ENCODE measurements at places on chromosomes 16 and 17.

DNA sequence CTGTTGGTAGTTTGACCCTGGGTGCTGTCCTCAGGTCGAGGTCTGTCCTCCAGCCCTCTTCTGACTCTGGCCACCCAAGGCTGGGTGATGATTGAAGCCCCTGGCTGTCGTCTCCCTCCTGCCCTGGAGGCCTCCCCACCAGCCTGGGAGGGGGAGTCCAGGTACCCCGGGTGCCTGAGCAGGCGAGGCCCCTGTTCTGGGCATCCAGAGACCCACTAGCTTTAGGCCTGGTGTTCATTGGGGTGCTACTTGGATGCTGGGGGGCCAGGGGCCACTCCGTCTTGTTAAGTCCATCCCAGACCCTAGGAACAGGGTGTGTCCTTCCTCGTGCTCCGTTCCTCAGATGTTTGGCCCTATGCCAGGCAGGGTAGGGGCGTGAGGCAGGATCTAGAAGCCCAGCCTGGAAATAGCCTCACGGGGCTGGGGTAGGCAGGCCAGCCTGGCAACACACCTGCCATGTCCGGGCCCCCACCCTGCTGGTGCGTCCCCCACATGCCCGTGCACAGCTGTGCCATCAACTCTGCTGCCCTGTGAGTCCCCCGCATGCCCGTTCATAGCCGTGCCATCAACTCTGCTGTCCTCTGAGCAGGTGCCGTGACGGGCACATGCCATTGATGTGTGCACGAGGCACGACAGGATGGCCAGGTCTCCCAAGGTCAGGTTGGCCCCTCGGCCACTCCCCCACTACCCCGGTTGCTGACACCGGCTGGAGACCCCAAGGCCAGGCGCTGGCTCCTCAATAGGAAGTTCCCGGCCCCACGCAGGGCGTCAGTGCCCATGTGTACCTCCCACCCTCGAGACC, 36.9 kb downstream of the GINS2 start:
- no peak for DNase-seq

- DNase-seq, result no peak
Observed at GRCh38 chr17:81339191-81339533, 44.1 kb upstream of the SLC38A10 start.

- no peak for DNase-seq
Observed at GRCh38 chr16:24610416-24610755, 71.0 kb downstream of the RBBP6 start.

- no peak for DNase-seq
Observed at GRCh38 chr17:78317794-78318400, 42.0 kb downstream of the SOCS3 start.

DNA sequence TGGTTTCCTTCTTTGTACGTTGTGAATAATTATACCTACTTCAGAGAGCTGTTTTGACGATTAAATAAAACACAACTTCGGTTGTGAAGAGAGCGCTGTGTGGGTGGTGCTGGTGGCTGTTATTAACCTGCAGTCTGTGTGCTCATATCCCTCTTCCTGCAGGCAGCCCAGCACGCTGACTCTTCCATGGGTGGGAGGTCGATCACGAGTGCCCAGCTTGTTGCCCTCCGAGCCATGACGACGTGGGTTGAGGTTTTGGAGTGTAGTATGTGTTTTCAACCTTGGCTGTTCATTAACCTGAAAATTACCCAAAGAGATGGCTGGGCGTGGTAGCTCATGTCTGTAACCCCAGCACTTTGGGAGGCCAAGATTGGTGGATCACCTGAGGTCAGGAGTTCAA, 11.3 kb upstream of the GCSH start:
- no peak for DNase-seq

GRCh38 chr16:23829454-23829853, 6.3 kb upstream of the PRKCB start:
- no peak for DNase-seq

GRCh38 chr17:61750656-61751055, 112.7 kb downstream of the BRIP1 start:
- no peak for DNase-seq

GRCh38 chr16:82881516-82881915, 254.7 kb downstream of the CDH13 start:
- DNase-seq, result no peak

- DNase-seq, result no peak
Observed at GRCh38 chr16:8569650-8570346, 20.5 kb downstream of the TMEM114 start.

- no peak for DNase-seq
Observed at GRCh38 chr17:80432961-80433550, 18.1 kb downstream of the ENDOV start.

GRCh38 chr17:57980522-57980921, 7.5 kb downstream of the VEZF1 start:
- DNase-seq, result no peak

GRCh38 chr17:75403131-75403530, 2.3 kb downstream of the GRB2 start:
- no peak for DNase-seq

DNA sequence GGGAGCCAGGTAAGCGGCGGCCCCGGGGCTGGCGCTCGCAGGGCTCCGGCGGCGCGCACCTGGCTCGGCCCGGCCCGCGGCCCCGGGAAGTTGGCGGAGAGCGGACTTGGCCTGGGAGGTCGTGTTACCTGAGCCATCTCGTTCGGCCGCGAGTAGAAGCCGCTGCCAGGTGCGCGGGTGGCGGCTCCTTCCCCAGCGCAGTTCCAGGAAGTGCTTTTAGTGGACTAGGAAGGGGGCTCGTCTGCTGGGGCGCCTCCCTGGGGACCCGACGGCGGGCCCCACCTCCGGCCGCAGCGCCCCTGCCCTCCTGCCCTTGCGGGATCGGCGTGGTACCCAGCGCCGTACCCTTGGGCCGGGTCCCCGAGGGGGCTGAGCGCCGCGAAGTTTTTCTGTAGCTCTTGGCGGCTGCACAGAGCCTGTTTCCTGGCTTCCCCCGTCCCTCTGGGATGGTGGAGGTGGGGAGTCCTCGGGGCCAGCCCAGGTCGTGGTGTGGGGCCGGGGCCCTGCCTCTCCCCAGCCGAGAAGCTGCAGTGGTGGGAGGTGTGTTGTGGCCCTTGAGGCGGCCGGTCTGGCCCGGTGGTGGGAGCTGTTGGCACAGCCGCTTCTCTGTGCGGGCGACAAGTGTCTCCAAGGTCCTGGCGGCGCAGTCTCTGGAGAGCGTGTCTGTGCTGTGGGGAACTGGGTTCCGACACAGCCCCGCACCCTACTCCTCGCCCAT, 96.9 kb downstream of the RAB11FIP4 start:
- DNase-seq, result no peak

DNA sequence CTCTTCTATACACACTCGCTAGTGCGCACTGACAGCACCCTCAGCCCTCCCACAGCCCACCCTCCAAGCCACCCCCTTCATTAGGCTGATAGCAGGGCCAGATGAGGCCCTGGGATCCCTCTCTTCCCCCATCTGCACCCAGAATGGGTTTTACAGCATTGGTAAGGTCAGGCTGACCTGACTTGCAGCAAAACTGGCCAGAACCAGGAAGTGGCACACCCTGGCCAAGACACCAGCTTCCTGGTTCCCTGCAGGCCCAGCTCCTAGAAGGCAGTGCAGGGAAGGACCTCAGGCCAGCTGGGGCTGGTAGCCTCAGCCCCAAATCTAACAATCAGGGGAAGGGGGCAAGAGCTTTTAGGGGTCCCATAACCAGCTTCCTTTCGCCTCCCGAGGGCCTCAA, 50.0 kb upstream of the MRPS23 start:
- DNase-seq, result no peak

DNA sequence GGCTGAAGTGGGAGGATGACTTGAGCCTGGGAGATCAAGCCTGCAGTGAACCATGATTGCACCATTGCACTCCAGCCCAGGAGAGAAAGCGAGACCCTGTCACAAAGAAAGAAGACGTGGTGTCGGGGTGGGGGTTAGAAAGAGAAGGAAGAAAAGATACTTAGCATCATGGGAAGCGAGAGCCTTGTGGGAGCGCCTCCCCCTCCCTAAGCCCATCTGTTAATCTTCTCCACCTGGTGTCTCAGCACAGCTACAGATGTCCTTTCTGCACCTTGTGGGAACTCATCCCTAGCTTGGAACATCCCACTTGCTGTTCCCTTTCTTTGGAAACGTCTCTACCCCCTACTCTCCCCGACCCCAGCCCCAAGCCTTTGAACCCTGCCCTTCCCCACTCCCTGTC, 6.0 kb downstream of the ZNF688 start:
- no peak for DNase-seq

- no peak for DNase-seq
Observed at GRCh38 chr17:18917506-18918032, 34.4 kb upstream of the SLC5A10 start.

DNA sequence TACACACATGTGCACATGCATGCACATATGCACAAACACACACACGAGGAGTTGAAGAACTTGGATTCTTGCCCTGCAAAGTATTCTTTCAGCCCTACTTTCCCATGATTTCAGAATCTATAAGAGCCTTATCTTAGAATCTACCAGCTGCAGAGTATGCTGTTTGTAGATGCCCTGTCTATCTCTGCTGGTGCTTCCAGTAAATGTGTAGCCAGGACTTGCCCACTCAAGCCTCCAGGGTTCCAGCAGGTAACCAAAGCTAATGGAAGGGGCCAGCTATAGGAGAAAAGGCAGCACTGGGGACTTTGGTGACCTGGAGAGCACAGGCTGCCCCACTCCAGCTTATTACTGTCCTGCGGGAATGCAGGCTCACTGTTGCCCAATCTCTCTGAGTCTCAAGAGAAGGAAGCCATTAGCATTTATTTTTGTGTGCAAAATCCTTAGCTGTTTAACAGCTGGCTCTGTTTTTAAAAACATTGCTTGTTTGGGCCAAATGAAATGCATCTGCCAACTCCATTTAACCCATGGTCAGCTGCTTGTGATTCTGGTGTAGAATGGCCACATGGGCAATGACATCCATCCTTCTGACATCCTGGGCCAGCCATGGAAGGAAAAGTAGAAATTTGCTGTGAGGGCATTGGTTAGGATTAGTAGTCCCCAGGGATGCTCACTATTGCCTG, 28.6 kb upstream of the XYLT1 start:
- DNase-seq, result no peak

DNA sequence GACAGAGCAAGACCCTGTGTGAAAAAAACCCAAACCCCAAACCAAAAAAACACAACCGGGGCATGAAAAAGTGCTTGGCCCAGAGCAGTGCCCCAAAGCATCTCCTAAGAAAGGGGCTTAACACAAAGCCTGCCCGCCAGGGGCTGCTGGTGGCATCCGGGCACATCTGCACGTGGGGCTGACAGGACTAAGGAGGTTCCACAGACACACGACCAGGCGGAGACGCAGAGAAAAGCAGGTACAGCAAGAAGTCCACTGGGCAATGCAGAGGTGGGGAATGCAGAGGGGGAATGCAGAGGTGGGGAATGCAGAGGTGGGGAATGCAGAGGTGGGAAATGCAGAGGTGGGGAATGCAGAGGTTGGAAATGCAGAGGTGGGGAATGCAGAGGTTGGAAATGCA, 109.2 kb downstream of the ZNF778 start:
- DNase-seq, result no peak

GRCh38 chr16:64627781-64628180, 494.1 kb downstream of the CDH11 start:
- DNase-seq, result no peak

GRCh38 chr17:69098625-69099024, 37.9 kb upstream of the ABCA9 start:
- DNase-seq, result no peak

GRCh38 chr17:21512307-21513011, 136.3 kb downstream of the KCNJ12 start:
- no peak for DNase-seq

DNA sequence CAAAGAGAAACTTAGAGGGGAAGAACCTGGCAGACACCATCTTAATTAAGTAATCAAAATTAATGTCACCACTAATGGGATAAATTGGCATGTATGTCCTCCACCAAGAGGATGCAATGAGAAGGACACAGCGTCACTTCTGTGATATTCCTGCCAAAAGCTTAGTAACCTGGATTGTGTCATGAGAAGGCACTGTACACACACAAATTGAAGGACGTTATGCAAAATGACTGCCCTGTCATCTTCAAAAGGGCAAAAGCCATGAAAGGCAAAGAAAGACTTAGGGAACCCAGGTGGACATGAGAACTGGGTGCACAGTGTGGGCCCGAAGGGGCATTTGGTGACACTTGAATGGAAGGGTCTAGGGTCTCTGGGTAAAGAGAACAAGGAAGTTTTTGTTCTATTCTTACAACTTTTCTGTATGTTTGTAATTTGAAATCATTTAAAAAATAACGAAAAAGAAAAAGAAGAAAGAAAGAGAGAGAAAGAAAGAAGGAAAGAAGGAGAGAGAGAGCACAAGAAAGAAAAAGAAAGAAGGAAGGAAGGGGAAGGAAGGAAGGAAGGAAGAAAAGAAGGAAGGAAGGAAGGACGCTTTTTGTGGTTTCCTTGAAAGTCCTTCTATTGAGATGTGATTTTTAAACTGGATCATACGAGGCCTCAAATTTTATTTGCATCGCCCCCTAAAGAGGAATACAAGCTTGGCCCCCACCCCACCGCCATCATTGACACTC, 4.0 kb upstream of the APOH start:
- DNase-seq, result no peak

DNA sequence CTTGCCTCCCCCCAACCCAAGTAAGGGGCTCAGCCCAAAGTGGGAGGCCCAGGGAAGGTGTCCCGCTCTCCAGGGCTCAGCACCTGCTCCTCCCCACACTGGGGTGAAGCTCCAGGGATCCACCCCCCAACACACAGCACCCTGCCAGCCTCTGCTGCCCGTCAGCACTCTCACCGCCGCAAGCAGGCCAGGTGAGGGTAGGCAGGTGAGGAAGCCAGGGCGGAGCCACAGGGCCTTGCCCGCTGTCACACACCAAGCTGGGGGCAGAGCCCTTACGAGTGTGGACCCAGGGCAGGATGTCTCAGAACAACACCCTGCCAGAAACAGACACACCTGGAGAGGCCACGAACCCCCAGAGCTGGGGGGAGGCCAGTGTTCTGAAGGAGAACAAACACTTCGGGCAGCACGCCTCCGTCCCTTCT, 19.5 kb downstream of the PLLP start:
- DNase-seq, result no peak

DNA sequence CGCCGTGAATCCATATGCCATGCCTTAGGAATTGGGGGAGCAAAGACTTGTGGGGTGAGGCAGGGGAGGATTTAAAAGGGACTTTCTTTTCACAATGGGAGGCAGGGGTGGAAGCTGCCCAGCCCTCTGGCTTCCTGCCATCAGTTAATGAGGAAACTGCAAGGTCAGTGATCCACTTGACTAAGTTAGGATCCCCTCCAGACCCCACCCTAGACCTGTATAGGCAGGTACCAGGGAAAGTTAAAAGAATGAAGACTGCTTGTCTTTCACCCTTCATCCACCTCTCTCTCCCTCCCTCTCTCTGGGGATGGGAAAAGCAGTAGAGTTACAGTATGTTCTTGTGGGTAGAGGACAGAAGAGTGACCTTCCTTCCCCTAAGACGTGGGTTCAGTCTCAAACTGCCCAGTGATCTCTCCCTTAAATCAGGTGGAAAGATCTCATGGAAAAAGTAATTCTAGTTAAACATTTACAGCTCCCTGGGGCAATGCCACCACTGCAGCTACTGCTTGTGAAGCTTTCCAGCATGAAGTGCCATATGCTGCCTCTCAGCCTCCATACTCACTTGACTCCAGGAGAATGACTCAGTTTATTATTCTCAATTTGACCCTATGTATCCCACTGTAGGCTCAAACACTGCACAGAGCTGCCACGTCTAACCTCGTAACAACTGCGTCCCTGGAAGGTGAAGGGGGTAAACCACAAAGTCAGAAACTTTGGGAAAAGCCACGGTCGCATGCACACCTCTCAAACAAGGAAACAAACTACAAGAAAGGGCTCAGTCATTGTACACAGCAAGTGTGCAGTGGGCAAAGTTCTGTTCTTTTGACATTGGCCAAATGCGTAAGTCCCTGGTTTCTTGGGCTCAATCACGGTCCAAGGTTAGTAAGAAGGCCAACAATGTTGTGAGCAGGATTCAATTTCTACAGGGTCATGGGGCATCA, 1.2 kb downstream of the COA3 start:
- DNase-seq, result no peak

Measured in stimulated activated CD4-positive, alpha-beta T cell treated with anti-CD3 and anti-CD28 coated beads, Interleukin-4, amount 100 ng/mL, for 4 hours (primary cell).